ENCODE measurements at places on chromosomes 16 and 17. TPM values are rescaled to one million over a fixed set of nuclear protein-coding genes. Genes with fewer than 3 reads are reported as not detected.

DNA sequence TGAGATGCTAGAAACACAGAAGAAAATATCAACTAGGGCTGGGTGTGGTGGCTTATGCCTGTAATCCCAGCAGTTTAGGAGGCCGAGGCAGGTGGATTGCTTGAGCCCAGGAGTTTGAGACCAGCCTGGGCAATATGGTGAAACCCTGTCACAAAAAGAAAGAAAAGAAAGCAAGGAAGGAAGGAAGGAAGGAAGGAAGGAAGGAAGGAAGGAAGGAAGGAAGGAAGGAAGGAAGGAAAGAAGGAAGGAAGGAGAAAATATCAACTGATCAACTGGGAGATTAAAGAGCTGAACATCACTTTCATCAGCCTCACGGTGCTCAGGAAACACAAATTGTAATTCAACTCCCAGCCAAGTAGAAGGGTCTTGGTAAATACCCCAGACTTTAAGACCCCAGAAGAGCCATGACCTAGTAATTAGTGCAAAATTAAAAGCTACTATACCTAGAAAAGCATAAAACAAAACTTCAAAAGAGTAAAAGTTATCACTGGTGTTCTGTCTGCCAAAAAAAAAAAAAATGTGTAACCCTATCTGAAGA is 27.8 kb upstream of the SLFN13 start:
- no peak for DNase-seq

GRCh38 chr17:14760212-14760611 is 459.3 kb downstream of the HS3ST3B1 start:
- DNase-seq: no peak

GRCh38 chr17:32656886-32657285 is 170.1 kb downstream of the CDK5R1 start:
- DNase-seq: no peak

INO80E gene
- 91.2 TPM for total RNA-seq

CACNG3 gene
- total RNA-seq: not detected

SLC38A8 gene
- total RNA-seq: not detected
